ENCODE measurements at places on chromosomes 5 and 9.

DNA sequence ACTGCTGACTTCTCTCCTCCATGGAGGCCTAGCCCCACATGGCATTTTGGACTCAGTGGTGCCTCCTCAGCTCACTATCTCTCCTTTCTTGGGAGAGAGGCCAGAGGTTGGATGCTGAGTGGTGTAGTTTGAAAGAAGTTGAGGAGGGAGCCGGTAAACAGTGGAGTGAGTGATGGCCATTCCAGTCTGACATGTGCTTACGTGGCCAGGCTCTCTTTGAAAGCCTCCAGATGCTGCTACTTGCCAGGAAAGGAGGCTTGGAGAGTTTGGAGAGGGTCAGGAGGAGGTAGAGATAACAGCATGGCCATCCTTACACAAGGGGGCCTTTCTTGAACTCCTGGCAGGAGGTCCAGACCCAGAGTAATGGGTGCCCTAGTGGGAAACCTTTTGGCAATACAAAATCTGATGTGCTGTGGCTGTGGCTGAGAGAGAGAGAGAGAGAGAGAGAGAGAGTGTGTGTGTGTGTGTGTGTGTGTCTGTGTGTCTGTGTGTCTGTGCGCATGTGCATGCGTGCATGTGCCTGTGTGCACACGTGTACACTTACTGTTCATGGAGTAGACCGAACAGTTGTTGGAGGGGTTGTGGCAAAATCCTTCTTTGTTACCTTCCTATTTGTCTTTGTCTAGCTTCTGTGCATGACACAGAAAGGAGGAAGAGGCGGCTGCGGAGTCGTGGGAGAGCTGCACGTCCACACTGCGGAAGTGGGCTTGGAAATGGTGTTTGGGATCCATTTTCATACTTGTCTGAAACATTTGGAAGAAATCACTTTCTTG lies 37.8 kb downstream of the RALGPS1 start:
- DNase-seq = peak; percentile 78

DNA sequence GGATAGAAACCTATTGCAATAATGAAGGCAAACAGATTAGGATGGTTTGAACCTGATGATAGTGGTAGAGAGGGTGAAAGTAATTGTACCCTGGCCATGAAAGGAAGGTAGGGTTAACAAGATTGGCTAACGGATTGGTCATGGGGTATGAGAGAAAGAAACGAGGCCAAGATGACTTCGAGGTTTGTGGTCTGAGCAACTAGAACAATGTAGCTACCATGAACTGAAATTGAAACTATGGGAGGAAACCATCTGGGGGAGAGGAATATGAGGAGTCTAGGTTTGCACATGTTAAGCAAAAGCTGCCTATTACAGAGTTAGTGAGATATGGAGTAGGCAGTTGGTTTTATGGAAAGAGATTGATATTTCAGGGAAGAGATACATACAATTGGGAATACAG lies 406.0 kb downstream of the PRELID2 start:
- no peak for DNase-seq

GRCh38 chr5:41761663-41762062 lies 108.6 kb downstream of the OXCT1 start:
- no peak for DNase-seq

DNA sequence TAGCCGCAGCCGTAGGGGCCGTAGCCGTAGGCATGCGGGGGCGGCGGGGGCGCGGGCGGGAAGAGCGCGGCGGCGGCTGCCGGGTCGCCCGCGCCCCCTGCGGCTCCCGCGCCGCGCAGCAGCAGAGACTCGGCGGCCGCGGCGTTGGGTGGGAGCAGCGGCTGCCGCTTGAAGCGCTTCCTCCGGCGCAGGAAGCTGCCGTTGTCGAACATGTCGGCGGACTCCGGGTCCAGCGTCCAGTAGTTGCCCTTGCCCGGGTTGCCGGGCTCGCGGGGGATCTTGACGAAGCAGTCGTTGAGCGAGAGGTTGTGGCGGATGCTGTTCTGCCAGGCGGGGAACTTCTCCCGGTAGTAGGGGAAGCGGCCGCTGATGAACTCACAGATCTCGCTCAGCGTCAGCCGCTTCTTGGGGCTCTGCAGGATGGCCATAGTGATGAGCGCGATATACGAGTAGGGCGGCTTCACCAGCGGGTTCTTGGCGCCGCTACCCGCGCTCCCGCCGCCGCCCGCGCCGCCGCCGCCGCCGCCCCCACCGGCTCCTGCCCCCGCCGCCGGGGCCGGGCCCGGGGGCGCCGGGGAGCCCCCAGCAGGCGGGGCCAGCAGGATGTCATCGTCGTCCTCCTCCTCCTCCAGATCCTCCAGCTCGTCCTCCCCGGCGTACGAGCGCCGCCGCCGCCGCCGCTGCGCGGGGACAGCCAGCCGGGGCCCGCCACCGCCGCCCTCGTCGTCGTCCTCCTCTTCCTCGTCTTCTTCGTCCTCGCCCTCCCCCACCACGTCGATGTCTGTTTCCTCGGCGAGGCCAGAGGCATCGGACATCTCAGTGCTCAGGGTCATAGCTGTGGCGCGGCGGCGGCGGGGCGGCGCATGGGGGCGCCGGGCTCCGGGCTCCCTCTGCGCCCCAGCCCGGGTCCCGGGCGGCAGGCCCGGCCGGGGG lies 781 bp downstream of the FOXD1 start:
- peak; percentile 59 for DNase-seq

DNA sequence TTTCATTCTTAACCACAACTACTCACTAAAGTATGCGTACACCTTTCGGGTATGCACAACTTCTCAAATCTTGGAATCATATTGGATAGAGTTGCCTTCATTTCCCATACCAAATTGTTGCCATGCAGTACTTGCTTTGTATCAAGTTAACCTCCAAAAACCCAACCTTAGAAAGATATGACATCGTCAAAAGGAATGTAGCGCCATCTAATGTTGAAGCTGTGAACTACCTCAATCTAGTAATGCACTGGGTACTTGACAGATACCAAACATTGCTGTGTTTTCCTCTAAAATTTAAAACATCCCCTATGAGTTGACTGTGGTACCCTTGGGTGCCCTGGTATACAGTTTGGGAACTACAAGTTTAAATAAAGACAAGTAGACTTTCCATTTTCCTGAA lies 318.4 kb downstream of the ARL15 start:
- no peak for DNase-seq

GRCh38 chr9:35294066-35294465 lies 132.3 kb downstream of the UNC13B start:
- no peak for DNase-seq

Measured in femur (tissue), 1 donor.